ENCODE measurements at places on chromosomes 6 and 20.

GRCh38 chr6:137927777-137928218 is 60.7 kb downstream of the TNFAIP3 start:
- no peak for DNase-seq

- DNase-seq = no peak
Observed at GRCh38 chr20:3875378-3875974, 13.7 kb upstream of the PANK2 start.

DNA sequence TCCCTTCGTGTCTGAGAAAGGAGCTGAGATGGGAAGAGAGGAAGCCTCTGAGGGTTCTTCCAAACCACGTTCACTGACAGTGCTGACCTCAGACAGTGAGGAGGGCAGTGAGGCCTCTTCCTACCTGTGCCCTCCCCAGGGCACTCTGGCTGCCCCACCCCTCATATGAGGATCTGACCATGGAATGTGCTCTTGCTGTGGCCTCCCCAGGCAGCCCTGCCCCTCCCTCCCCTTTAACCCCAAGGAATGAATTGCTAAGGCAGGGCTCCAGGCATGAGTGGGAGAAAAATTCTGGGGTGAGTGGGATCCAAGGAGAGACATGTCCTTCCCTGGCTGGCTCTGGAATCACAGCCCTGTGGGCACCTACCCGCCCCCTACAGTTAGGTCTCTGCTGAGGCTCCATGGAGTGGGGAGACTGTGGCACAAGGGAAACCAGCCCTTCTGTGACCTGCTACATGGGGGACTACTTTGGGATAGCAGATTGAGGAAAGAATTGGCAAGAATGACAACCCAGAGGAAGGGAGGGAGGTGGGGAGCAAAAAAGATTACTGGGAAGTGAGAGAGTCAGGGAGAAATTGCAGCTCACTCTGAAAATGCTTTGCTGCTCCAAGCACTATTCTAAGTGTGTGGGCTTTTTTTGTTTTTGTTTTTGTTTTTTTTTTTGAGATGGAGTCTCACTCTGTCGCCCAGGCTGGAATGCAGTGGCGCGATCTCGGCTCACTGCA is 29.4 kb downstream of the TNXB start:
- DNase-seq = no peak

DNA sequence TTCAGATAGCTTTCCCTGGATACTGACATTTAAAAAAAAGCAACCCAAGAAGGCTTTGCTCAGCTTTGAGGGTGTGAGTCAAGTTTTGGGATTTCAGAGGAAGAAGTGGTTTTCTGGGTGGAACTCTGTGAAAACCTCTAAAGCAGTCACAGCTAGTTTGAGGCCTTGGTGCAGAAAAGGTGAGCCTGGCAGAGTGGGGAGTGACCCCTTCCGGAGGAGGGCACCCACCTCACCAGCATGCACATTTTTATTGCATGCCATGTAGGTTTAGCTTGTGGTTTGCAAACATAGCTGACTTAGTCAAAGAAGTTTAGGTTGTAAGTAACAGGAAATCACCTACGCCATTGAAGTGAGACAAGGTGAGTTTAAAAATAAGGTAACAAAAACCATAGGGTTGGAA is 146.8 kb upstream of the PMEPA1 start:
- no peak for DNase-seq

GRCh38 chr6:165071906-165072305 is 237.5 kb downstream of the C6orf118 start:
- no peak for DNase-seq

- no peak for DNase-seq
Observed at GRCh38 chr6:1287103-1287591, 24.8 kb upstream of the FOXQ1 start.

- DNase-seq = peak; percentile 12
Observed at GRCh38 chr6:68639826-68640490, 4.9 kb downstream of the ADGRB3 start.

GRCh38 chr6:113246186-113246585 is 611.0 kb upstream of the MARCKS start:
- DNase-seq = no peak

GRCh38 chr6:133227344-133227743 is 13.8 kb upstream of the EYA4 start:
- DNase-seq = no peak

DNA sequence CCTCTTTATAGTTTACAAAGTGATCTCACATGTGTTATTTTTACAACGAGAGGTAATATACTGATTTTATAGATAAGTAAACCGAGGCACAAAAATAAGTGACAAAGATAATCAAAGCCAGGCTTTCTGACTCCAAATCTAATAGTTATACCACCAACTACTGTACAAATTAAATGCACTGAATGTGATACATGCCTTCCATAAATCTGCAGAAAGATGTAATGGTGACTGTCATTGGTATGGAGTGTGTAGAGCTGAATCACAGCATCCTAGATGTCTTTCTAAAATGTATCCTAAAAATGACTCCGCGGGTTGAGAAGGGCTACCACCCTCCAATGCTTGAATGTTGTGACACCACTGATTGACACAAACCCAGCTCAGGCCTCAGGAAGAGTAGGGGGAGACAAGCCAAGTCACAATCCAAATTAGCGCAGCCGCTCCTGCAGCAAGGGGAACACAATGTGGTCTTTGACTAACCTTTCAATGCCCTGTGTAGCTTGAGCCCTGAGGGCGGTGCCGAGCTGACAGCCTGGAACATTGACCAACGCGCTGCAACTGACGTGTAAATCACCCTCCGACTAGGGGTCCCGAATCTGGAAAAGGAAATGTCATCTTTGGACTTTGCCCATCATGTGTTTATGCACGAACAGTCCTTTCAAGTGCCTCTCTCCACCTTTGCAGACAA is 136.8 kb downstream of the OLIG3 start:
- DNase-seq = no peak

DNA sequence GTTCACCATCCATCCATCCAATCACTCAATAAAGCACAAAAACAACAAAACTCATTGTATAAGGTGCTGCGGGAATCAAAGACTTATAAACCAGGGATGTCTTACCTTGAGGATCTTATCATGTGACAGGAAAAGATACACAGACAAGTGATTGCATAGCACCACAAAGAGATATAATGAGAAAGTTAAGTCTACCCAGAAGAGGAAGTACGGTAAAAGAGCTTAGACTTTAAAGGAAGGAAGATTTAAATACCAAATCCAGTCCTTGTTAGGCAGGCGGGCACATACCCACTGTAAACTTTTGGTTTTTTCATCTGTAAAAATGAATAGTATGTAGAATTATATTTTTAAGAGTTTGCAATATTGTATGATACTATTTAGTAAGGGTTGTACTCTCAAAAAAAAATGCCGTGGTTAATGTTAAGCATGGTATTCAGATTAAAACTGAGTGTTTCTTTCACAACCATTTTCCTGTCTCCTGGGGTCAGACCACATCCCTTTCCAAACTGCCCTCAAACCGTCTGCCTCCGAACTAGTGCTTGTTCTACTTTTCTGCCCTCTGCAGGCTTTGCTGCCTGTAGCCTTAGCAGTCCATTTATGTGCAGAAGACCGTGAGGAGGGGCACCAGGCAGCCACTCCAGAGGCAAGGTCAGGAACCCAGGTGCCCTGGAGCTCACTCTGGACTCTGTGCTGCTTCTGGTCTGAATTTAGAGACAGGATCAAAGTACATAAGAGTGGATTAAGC is 179.5 kb upstream of the SYNDIG1 start:
- DNase-seq = no peak

GRCh38 chr20:25686081-25687067 is 10.3 kb downstream of the ZNF337 start:
- DNase-seq = no peak

DNA sequence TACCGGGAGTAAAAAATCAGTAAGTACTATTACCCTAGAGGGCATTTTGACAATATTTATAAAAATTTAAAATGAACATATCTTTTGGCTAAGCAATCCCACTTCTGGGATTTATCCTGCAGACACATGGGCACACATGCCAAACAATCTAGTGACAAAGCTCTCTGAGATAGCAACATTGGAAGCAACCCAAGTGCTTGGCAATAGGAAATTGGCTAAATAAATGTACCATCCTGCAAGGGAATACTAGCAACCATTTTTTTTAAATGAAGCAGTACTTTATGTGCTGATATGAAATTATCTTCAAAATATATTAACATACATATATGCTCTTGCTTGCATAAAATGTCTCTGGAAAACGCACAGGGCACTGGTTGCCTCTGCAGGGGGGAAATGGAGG is 133.8 kb downstream of the SNX5 start:
- no peak for DNase-seq

DNA sequence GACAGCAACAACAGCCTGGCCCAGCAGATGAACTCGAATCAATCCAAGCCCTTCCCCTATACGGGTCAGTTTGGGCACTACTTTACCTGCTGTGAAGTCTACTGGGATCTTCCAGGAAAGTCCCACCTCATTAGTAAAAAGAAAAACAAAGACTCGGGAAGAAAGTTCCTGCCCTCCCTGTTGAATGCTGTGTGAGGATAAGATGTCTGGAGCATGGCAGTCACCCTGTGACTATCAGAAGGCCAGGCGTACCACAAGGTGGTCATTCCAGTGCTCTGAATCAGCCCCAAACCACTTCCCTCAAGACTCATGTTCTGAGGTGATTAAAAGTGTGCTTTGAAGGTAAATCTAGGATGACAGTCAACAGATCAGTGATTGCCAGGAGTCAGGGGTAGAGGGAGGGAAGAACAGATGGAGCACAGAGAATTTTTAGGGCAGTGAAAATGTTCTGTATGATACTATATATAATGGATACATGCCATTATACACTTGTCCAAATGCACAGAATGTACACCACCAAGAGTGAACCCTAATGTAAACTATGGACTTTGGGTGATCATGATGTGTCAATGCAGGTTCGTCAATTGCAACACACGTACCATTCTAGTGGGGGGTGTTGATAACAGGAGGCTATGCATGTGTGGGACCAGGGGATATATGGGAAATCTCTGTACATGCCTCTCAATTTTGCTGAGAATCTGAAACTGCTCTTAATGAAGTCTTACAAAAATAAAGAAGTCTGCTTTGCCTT is 14.7 kb downstream of the FKBP1A start:
- no peak for DNase-seq

DNA sequence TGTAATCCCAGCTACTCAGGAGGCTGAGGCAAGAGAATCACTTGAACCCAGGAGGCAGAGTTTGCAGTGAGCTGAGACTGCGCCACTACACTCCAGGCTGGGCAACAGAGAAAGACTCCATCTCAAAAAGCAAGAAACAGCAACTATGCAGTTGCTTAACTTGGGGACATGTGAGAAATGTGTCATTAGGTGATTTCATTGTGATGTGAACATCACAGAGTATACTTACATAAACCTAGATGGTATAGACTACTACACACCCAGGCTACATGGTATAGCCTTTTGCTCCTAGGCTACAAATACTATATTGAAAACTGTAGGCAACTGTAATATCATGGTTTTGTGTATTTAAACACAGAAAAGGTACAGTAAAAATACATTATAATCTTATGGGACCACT is 3.3 kb upstream of the COQ3 start:
- DNase-seq = no peak

DNA sequence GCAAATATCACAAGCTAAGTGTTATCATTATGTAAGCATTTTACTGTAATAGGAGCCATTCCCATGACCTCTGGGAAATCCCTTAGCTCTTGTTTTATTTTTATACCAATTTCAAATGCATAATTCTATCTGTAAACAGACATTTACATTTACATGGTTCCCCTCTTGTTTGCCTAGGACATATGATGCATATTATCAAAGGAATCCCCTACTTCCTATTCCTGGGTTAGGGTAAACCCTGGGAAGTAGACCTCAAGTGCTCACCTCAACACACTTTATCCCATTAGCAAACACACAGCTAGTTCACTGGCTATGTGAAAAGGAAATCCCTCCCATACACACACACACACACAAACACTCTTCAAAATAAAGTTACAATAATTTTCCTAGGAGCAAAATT is 27.1 kb downstream of the PDE10A start:
- no peak for DNase-seq

GRCh38 chr6:41940759-41941279 is 789 bp downstream of the CCND3 start:
- DNase-seq = peak; percentile 36

DNA sequence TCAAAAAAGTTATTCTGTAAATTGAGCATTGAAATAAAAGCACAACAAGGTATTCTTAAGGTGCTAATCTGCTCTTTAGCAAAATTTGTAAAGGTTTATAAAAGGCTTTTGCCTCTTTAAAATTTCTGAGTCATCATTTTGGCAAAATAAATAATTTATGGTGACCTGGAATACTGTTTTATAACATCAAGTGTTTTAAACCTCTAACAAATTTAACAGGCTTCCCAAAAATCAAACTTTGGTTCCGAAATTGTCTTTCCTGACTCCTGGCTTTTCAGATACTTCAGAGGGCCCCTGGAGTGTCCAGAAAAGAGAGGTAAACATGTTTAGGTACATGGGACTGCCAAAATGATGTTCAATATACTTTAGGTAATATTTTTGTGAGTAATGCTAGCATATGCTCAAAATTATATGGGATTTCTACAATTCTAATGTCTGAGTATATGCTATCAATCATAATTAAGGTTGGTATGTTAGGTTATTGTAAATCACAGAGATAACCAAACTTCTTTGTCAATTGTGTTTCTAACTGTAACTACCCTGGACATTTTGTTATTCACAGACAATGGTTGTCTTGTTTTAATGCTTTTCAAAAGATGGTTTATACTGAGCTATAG is 160.3 kb upstream of the OLIG3 start:
- DNase-seq = no peak

DNA sequence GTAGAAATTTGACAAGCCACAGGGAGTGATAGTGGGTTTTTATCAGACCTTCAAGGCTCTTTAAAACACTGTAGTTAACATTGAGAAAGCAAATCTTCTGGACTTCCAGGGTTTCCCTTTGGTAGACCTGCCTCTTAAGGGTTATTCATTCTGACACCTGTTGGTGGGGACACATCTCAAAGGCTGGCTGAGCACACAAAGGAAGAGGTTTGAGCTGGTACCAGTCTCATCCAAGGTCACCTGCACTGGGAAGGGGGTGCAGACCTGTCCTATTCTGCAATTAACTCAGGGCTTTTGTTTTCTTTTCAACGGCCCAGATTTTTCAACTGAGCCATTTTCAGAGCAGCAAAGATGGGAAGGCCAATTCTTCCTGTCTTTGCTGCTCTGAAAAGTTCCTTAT is 45.6 kb downstream of the EDN1 start:
- DNase-seq = peak; percentile 94

DNA sequence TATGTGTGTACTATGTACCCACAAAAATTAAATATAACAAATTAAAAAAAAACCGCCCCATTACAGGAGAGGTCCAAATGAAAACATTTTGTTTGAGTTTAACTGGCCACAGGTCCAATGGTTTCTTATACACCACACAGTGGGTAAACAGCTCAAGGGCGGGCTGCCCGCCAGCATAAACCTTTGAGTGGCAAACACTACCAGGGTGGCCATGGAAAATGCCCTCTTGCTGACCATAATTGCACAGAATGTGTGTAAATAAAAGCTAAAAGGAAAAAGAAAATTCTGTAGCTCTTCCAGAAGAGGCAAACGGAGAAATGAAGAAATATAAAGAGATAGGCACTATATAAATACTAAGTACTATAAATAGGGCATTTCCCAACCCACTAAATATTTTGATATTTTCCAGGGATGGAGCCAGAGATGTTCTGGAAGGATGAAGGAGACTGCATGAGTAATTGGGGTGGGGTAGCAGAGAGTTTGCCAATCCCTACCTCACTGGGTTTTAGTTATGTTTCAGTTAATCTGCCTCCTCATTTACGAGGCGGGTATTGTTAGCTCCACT is 1.1 kb upstream of the CDC5L start:
- no peak for DNase-seq

- DNase-seq = no peak
Observed at GRCh38 chr6:111823831-111824607, 49.2 kb downstream of the FYN start.

- no peak for DNase-seq
Observed at GRCh38 chr6:154925130-154925529, 70.0 kb upstream of the TIAM2 start.

GRCh38 chr6:47195011-47195650 is 114.6 kb downstream of the TNFRSF21 start:
- no peak for DNase-seq

All from T47D (cell line).